ENCODE measurements at places on chromosomes 7 and 10.

GRCh38 chr10:21801609-21802008 lies 201.9 kb downstream of the DNAJC1 start:
- DNase-seq: no peak

GRCh38 chr10:49050366-49050765 lies 65.0 kb downstream of the VSTM4 start:
- no peak for DNase-seq

GRCh38 chr7:124351950-124352349 lies 319.1 kb upstream of the TMEM229A start:
- no peak for DNase-seq

DNA sequence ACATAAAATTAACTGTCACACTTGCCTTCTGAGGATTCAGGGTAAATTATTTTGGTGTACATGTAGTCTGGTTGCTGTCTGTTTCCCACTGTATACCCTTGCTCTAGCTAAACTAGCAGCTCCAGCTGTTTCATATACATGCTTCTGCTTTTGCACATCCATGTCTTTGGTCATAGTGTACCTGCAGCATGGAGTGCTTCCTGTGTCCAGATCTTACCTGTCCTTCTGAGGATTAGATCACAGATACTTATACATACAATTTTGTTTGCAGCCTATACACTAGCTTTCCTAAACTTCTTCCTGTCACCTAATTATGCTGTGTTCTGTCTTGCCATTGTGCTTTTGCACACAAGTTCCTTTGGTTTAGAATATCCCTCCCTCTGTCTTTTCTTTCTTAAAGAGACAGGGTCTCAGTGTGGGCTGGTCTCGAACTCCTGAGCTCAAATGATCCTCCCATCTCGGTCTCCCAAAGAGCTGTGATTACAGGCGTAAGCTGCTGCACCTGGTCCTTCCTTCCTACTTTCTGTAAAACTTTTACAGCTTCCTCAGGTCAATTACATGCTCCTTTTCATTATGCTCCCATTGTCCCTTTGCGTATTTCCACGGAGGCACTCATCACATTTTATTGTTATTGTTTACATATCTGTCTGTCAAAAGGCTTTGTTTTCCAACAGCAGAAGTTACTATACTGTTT lies 33.8 kb downstream of the TPST1 start:
- no peak for DNase-seq

DNA sequence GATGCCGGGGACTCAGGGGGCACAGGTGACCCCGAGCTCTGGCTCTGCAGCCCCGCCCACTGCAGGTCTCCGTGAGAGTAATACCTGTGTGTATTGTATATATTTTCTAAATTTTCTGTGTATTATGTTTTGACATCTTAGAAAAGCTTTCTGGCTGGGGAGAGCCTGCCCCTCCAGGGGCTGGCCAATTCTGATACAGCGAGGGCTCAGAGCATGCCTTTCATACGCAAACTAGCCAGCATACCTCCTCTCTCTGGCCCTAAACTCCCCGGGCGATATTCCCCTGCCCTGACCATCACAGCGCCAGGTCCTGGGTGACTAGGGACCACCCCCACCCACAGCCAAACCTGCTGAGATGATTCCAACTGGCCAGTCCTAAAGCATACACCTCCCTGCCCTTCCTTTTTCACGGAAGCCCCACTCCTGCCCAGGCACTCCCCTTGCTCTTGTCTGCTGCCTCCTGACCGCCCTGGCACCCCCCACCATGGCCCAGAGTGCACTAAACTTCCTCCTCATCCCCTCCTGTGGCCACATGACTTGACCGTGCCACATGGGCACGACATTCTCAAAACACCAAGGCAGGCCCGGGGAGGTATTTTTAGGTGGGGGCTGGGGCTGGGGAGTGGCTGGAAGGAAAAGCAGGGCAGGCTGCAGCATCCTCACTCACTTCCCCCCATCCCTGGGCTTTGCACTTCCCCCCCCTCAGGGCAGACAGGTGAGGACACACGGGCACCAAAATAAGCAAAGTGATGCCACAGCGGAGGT lies 61.5 kb downstream of the INSIG1 start:
- no peak for DNase-seq

DNA sequence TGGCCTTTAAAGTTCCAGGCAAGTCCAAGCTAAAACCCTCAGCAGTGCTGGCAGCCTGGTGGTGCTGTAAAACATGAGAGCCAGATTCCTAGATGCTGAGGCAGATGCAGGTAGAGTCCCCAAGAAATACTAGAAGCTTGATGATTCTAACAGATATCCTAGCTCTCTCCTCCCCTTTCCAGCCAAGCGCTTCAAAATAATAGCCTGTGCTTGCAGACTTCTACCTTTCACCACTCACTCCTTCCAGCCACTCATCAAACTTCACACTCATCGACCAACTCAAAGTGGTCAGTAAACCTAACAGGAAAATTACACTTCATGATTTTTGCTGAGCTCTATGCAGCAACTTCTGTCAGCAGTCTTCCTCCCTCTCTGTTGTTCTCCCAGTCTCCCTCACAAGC lies 50.2 kb downstream of the LMBR1 start:
- DNase-seq: no peak

DNA sequence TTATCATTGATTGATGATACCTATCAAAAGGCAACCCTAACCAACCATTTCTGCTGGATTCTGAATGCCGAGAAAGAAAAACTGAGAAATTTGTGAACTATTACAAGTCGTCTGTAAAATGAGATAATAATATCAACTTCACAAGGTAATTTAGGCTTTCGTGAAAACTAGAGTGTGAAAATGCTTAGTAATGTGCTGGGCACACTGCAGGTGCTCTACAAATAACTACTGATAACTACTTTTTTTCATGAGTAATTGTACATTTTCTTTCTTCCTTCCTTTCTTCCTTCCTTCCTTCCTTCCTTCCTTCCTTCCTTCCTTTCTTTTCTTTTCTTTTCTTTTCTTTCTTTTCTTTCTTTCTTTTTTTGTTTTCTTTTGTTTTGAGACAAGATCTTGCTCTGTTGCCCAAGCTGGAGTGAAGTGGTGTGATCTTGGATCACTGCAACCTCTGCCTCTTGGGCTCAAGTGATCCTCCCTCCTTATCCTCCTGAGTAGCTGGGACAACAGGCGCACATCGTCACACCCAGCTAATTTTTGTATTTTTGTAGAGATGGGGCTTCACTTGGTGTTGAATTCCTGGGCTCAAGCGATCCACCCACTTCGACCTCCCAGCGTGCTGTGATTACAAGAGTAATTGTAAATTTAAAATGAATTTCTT lies 42.9 kb downstream of the BMPR1A start:
- DNase-seq: no peak

DNA sequence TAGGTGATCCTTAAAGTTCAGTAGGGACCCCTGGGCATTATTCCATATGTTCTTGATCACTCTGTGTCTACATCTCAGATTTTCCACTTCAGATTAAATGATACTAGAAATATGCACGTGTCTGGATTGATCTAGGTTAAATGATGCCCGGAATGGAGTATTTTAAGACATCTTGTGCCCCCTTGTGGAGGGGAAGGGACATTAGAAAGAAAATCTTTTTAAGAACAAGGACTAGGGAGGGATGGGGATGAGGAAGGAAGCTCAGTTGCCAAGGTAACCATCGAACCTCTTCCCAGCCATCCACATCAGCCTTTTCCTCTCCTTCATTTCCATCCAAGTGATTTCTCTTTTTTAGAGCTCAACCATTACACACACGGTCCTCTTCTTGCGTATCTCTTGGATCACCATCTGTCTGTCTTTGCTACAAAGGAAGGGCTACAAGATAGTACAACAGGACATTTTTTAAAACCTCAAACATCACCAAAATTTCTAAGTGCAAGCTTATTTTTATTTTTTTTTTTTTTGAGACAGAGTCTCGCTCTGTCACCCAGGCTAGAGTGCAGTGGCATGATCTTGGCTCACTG lies 40.5 kb downstream of the PRSS2 start:
- DNase-seq: no peak

- DNase-seq: no peak
Observed at GRCh38 chr7:22358820-22359697, 2.1 kb upstream of the RAPGEF5 start.

DNA sequence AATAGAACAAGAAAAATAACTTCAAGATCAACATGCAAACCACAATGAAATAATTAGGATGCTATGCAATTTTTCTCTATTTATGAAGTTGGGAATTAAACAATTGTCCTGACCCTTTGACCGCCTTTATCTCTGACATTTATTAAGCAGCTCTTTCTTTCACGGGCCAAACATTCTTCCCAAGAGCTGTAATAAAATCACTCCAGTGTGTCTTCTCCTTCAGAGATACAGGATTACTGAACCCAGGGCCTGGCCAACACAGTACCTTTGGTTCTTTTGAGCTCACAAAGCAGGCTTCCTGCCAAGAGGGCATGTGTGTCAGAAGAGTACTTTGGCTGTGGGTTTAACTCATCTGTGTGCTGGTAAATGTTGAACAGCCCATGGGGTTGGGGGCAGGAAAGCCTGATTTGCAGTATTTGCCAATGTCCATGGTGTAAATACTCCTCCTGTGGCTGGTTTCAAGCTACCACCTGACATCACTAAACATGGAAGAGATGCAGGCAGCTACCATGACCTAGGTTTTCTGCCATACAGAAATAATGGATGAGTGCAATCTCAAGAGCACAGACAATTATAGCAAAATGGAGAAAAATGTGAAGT lies 121.7 kb downstream of the FANK1 start:
- no peak for DNase-seq

GRCh38 chr10:2623675-2624274 lies 443.6 kb upstream of the PFKP start:
- no peak for DNase-seq

DNA sequence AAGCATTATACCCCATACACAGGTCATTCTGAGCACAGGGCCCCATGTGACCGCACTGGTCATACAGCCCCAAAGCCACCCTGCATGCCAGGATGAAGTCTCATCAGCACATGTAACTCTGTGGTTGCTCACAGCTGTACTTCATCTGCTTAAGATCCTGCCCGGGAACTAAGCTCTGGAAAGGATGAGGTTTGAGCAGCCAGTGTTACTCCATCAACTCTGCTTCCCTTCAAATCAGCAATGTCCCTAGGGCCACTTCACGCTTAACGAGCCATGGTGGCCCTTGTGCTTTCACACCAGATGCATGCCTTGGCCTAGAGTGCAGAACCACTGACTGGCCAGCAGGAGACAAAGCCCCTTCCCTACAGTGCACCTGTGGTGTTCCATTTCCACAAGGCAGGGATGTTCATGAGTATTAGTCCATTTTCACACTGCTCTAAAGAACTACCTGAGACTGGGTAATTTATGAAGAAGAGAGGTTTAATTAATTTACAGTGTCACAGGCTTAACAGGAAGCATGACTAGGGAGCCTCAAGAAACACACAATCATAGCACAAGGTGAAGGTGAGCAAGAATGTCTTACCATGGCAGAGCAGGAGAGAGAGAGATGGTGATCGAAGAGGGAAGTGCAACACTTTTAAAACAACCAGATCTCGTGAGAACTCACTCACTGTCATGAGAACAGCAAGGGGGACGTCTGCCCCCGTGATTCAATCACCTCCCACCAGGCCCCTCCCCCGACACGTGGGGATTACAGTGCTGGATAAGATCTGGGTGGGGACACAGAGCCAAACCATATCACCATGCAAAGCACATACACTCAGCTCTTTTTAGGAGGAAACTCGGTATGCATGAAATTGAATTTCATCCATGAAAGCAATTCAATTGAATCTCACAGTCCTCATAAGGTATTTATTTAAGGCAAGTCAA lies 149.0 kb upstream of the CDCA7L start:
- no peak for DNase-seq

- DNase-seq: peak; percentile 41
Observed at GRCh38 chr7:149422914-149423301, 38.0 kb downstream of the ZNF777 start.

DNA sequence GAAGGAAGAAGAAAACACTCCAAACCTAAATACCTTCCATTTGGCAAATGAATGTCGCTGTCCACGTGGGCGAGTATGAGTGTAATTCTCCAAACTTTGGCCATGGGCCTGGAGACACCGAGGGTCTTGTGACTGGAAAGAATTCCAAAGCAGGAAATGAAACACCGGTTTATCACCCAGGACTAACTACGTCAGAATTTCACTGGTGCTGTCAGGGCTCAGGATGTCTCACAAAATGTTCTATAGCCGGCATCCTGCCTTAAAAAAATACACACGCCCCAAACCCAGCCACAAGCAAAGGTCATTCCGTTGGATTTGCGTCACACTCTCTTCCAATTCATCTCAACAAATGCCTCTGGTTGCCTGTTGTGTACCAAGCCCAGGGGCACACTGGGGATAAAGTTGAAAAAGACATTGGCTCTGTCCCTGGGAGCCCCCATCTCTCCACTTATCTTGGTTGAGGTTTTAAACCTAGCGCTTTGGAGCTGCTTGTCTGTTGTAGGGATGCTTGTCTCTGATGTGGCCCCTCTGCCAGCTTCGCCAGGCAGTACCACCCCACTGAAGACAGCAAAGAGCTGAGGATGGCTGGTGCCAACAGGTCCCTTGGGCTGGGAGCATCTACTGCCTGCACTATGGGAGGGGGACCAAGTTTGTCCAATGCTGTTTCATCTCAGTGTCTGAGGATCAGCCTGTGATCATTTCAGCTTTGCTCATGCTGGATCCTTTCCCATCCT lies 31.2 kb downstream of the GSTO2 start:
- no peak for DNase-seq

GRCh38 chr10:16698461-16698860 lies 118.8 kb downstream of the RSU1 start:
- no peak for DNase-seq

GRCh38 chr10:98316170-98316569 lies 48.2 kb upstream of the LOXL4 start:
- no peak for DNase-seq

- no peak for DNase-seq
Observed at GRCh38 chr7:17988858-17989257, 38.8 kb downstream of the PRPS1L1 start.
